Neural crest cell (in vitro differentiated cells): ENCODE measurements at places on chromosomes 13 and 19.

GRCh38 chr19:30231408-30232318 lies 140.5 kb upstream of the ZNF536 start:
- DNase-seq: no peak

- DNase-seq: no peak
Observed at GRCh38 chr13:79450110-79450509, 30.8 kb upstream of the NDFIP2 start.

- peak; percentile 63 for DNase-seq
Observed at GRCh38 chr19:48513289-48514122, 1.9 kb upstream of the LMTK3 start.

DNA sequence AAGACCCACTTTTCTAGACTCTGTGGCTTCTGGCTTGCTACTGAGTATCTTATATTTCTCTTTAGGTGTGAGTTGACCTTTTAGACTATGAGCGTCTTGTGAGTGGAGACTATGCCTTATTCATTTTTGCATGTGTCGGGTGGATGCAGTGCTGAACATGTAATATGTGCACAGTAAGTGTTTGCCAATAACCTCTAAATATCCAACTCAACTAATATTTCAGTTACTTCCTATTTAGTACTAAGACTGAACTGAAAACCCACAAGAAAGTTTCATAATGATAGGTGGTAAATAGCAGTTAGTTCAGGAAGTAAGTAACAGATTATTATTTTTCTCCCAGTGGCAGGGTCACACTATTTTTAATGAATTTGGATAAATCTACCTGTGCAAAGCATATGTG lies 269.3 kb downstream of the KCNRG start:
- DNase-seq: no peak

- no peak for DNase-seq
Observed at GRCh38 chr13:30006246-30006645, 155.8 kb upstream of the UBL3 start.

- no peak for DNase-seq
Observed at GRCh38 chr13:37448153-37448552, 150.4 kb downstream of the POSTN start.
